ENCODE measurements at places on chromosomes 1 and 21.

DNA sequence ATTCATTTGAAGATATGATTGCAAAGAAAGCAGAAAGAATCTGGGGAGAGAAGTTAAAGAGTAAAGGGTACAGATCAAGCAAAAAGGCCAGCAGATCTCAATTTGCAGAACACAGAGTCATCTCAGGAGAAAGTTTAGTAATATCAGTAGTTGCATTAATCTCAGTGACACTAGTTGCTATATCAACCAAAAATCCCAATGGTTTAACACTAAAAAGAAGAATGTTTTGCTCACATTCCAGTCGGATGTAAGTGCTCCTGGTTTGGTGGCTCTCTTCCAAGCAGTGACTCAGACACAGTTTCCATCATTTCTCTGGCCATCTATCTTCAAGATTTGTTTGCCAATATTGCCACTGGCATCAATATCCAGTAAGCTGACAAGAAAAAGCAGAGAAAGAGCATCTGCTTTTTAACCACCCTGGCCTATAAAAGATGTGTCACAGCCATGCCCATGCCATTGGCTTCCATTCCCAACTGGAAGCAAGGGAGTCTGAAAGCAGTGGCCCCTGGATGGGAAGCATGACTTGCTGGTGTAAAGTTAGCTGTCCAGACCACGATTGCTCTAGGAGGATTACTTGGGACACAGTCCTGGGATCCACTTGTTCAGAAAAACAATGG, 45.5 kb upstream of the AIM2 start:
- DNase-seq: no peak

GRCh38 chr1:26697978-26698849, 2.4 kb downstream of the ARID1A start:
- peak; percentile 20 for DNase-seq

DNA sequence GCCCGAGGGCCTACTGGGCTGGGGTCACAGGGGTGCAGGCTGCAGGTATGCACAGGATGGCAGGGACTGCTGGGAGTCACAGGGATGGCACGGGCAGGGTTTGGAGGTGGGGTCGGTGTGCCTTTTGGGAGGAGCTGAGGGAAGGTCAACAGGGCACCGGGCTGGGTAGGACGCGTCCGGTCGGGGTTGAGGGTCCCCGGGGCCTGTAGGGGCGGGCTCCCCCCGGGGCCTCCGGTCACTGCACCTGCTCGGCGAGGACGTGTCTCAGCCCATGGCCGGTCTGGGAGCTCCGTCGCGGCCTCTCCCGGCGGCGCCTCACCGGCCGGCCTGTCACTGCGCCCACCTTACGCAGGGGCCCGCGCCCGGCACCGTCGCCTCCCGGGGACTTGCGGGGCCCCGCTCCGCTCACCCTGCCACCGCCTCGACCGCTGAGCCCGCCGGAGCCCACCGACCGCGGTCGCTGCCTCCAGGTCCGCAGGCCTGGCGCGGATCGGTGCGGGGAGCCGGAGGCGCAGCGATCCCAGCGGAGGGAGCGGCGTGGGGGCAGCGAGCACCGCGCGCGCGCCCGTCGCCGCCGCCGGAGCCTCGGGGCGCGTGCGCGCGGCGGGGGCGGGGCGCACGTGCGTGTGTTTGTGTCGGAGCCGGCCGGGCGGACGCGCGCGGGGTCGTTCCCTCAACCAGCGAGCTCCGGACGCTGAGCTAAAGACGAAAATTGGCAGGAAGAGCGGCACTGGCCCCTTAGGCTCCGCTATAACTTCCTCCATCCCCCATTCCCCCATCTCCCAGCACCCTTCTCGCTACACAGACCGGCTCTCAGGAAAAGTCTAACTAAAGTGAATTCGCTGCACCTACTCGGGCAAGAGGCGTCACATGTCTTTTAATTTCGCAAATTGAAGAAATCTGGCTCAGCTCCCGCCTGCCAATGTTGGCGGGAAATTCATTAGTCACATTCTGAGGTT, at the start of gene AMIGO1:
TSS of gene AMIGO1 (minus strand) at position 552 of the 959 bp plus-strand sequence. CDS start 815 bp downstream, outside the sequence.
- DNase-seq: peak; percentile 70

GRCh38 chr1:215292932-215293331, 210.4 kb downstream of the KCNK2 start:
- no peak for DNase-seq

DNA sequence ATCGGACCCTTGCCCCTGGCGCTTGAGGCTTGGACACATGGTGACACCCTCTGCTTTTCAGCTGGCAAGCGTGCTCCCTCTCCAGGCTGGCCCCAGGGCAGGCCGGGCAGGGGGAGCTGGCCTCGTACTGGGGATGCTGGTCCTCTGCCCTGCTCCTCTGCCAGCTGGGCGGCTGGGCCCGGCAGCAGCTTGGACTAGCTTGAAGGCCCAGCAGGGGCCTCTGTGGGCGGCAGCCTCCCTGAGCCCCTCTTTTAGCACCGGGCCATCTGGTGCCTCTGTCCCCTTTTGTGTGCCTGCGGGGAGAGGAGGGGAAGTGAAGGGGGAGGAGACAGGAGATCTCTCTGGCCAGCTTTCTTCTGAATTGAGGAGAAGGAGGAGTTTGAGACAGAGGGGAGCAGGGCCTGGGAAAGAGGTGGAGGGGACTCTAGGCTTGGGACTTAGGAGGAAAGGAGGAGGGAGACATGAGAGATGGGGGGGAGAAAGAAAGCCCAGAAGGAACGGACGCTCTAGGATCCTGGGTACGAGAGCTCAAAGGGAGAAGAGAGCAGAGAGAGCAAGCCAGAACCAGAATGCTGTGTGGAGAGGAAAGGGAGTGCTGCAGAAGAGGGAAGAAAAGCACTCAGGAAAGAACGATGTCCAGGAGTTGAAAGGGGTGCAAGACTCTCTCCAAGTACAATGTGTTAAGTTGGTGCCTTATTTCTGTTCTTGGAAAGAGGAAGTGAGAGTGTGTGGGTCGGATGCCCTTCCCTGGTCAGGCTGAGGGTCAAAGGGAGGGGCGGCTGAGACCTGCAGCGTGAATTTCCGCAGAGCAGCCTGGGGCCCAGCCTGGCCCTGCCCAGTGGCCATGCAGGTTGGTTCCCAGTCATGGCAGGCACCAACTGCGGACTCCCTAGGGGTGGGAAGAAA, 40.3 kb downstream of the IER5 start:
- no peak for DNase-seq

- no peak for DNase-seq
Measured at GRCh38 chr1:3137111-3138100, 68.4 kb downstream of the PRDM16 start.

- DNase-seq: no peak
Measured at GRCh38 chr1:31647106-31647505, 2.4 kb upstream of the PEF1 start.

GRCh38 chr1:16153096-16153998, 2.5 kb downstream of the EPHA2 start:
- no peak for DNase-seq

Data from substantia nigra (tissue), 51 donors.